ENCODE measurements at places on chromosomes 3 and 15.

DNA sequence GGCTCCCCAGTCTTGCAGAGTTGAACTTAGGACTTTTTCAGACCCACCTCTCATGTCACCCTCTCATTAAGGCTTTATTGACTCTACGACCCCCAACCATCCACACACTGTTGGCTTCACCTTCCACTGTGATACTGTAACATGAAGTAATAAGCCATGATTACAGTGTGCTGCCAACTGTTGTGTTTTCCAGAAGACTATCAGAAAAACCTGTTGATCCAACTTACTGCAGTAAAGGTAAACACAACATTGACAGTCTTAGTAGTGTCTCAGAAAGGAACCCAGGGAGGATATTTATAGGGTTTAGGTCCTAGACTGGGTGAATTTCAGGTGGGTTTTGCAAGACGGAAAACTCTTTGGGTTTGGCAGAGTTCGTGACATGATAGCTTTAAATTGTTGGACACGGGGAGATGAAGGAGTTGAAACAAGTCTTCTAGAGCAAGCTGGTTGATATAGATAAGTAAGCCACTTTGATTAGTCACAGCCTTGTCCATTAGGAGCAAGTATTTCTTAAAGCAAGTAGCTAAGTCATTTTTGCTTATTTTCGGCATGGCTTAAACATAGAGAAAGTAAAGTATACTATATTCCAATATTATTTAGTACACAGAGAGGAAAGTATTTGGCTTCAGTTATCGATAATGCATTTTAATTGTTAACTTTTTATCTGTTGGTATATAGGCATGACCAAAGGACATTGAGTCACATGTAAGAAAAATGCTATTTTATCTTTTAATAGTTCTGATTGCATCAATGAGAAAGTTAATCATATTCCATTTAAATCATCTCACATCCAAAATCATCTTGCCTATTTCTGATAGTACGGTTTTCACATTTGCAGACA lies 2.4 kb upstream of the COL6A5 start:
- no peak for DNase-seq

- DNase-seq: no peak
These were observed 71.2 kb downstream of the ARHGAP31 start for GRCh38 chr3:119365418-119365817.

GRCh38 chr3:45145681-45146614 lies at the start of gene CDCP1:
Gene CDCP1, minus strand, starts transcription at chr3:45146378. Its CDS starts 91 bp downstream, at chr3:45146287.
- no peak for DNase-seq

- no peak for DNase-seq
These were observed 17.0 kb downstream of the ZNF280D start for GRCh38 chr15:56716334-56716733.

- DNase-seq: no peak
These were observed 96.0 kb downstream of the CCNL1 start for GRCh38 chr3:157063926-157064325.

- DNase-seq: no peak
These were observed 350.0 kb upstream of the BCHE start for GRCh38 chr3:166187237-166187636.

DNA sequence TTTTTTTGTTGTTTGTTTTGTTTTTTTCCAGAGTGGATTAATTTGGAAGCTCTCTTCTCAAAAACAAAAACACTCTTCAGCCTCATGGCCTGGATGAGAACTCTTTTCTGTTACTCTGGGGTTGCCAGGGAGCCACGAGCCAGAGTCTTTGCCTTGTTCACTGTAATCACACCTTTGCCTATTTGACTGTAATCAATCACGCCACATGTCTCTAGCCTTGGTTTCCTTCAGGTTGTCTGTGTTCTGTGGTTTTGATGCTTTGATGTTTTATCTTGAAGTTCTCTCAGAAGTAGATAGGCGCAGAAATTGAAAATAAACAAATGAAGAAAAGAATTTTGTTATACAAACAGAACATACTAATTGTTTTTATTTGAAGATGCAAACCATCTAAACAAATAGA lies 62.3 kb upstream of the IGF1R start:
- DNase-seq: no peak

DNA sequence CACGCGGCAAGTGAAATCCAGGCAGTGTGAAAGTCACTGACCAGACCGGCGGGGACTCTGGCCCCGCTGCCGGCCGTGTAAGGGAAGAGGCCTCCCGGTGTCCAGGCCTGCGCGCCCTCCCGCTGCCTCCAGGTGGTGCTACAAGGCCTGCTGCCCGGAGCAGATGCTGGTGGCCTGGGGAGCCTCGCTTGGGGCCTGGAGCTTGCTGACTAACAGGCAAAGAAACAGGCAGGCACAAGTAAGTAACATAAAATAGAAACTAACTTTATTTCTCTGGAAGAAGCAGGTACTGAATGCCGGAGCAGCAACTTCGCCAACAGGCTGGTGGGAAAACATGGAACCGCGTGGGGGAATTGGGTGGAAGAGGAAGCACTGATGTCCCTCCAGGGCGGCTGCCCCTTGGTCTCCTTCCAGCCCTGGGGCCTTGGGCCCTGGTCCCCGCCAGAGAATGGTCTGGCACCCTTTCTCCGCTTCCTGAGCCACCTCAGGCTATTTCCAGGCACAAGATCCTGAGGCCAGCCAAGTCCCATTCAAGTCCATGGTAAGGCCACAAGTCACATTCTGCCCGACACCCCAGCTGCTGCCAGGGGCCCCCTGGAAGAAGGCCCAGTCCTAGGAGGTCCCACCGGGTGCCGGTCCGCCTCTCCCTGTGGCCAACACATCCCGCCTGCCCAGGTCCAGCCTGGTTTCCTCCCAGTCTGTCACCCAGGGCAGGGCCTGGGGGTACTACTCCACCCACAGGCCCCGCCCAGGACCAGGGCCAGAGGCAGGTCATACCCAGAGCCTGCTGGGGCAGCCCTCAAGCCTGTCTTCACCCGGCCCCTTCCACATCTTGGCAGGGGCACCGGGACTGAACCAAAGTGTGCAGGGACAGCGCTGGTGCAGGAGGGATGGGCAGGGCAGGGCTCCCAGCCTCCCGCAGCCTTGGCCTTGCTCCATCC lies 45.0 kb downstream of the TNK2 start:
- peak; percentile 89 for DNase-seq

DNA sequence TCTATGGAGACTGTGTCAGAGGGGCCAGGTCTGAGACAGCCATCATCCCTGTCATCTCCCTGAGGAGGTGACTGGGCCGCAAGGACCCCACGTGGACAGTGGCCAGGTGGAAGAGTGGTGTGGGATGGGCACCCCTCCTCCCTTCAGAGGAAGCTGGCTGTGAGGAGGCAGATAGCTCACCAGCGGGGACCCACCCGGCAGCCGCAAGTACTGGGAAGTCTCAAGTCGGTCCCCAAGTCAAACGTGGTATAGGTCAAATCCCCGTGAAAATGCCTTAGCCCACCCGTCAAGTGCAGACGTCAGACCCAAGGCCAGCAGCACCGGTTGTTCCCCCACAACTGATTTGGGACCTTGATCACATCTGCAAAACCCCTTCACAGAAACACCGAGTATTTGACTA lies 12.3 kb upstream of the KLF13 start:
- DNase-seq: no peak

- DNase-seq: no peak
These were observed 389.3 kb downstream of the TBL1XR1 start for GRCh38 chr3:176807938-176808337.

- DNase-seq: peak; percentile 36
These were observed 4.3 kb downstream of the IRAK2 start for GRCh38 chr3:10169000-10169496.

- peak; percentile 98 for DNase-seq
These were observed 85.3 kb upstream of the LIMD1 start for GRCh38 chr3:45509038-45509767.

GRCh38 chr15:60905587-60905986 lies 323.5 kb downstream of the RORA start:
- no peak for DNase-seq

GRCh38 chr3:24166515-24166914 lies 221.4 kb downstream of the NR1D2 start:
- DNase-seq: no peak

DNA sequence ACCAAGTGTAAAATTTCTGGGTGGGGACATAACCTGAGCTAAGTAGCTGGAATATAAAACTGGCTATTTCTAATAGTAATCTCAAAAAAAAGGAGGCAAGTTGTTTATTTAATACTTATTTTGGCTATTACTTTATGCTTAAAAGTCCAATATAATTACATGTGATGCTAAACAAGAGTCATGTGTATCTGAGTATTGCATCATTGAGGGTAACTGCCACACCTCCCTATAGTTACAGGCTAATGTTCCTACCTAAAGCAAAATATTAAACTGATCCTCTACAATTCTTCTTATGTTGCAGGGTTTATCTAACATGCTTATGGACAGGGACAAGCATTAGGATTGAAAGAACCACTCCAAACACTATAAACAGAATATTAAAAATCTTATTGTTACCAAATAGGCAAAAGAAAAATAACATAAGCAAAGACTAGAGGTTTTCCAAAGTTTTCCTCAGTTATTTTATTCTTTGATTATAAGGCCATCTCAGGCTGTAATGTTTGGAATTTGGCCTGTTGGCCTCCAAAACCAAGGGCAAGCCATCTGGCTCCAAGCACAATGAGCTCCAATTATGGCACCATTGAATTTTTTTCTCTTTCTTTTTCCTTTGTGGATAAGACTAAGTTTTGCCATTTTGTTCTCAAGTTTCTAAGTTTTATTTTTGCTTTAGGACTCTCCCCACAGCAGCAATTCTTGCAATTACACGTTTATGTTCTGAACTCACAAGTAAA lies 75.8 kb upstream of the ABI3BP start:
- no peak for DNase-seq

DNA sequence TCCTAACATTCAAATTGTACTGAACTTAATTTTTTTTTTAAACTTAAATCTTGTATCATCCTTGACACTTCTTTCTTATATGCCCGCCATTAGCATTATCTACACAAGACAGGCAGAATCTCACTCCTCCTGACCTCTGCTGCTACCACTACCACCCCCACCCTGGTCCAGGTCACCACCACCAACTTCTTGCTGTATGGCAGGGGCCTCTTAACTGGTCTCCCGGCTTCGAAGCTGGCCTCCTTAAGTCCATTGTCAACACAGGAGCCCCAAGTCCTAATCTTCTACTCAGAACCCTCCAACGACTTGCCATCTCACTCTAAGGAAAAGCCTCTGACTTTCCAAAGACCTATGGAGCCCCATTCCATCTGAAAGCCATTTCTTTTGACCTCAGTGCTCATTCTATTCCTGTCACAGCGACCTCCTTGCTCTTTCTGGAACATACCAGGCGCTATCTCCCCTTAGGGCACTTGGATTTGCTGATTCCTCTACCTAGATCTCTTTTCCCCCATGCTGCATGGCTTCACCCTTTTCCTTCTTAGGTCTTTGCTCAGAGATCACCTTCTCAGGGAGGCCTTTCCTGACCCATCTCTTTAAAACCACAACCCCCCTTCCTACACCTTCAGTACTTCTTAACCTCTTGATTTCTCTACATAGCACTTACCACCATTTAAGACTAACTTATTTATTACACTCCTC lies 2.6 kb downstream of the PRC1 start:
- no peak for DNase-seq

DNA sequence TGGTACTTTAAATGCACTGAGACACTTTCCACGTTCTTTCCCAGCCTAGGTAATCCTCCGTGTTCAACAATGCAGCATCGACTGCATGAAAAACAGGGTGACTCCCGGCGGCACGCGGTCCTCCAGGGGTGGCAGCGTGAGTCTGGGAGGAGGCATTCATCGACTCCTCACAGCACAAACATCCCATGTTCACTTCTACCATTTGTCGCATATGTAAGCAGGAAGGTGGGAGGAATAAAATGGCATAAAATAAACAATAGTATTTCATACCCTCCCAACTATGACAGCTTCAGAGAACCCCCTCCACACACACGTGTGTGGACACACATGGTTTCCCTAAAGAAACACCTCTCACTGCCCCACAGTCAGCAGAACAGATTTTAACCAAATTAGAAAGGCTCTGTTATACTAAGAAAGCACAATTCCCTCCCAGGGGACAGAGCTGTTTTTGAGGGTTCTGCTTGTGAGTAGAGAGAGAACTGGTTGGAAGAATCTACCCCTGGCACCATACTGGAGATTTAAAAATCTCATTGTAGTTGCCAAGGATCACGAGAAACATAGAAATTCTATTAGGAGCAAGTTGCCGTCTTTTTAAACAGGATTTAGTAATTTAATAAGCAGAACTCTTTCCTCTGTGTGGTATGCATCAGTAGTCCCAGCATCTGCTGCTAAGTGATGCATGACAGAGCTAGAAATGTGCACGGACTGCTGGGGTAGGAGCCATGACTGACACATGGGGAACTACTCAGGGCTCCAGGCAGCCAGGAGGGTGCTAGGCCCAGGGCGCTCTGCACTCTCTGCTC lies 6.0 kb downstream of the FAM43A start:
- no peak for DNase-seq

DNA sequence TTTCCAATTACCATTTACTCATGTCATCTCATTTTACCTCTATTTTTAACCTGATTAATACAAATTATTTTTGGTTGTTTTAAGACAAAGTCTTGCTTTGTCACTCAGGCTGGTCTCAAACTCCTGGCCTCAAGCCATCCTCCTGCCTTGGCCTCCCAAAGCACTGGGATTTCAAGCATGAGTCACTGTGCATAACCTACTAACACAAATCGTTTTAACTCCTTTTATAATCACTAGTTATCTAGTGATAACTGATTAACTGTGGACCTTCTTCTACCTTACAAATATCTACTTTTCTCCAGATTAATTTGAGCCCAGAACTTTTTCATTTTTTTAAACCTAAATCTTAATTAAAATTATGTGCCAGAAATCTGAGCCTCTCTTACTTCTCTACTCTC lies 4.6 kb downstream of the ATP13A3 start:
- peak; percentile 63 for DNase-seq

GRCh38 chr3:184378651-184379357 lies 797 bp upstream of the THPO start:
- DNase-seq: no peak

GRCh38 chr3:124621498-124621897 lies 108.8 kb upstream of the UMPS start:
- no peak for DNase-seq

DNA sequence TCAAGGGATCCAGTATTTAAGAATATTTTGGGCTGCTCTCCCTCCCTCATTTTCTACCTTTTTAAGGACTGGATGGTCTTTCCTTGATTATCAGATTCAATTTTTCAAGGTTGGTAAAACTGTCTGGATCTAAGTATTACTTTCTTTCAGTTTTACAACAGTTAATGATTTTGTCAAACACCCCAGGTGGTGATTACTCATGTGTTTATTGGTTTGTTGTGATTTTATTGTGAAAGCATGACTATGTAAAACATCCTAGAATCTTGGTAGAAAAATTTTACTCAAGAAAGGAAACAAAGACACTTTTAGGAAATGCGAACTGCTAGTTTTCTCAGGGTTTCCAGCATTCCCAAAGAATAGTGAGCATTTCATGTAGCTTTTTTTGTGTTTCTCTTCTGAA lies 7.3 kb downstream of the GTF2E1 start:
- DNase-seq: no peak

DNA sequence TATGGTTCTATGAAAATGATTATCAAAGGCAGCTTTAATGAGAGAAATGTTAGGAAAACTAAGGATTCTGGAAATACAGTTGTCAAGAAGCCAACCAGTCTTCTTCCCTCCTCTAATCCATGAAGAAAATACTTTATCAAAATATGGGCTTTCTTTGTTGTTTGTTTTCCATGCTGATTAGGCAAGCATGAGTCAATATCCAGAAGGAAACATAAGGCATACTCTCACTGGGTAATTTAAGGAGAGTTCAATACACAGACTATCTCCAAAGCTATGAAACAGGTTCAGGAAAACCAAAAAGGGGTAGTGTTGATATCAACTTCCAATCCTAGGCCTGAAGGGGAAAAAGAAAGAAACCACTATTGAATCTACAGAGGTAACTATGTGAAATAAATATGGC lies 68.7 kb upstream of the CMC1 start:
- no peak for DNase-seq

- no peak for DNase-seq
These were observed 9.2 kb downstream of the ACAA1 start for GRCh38 chr3:38127611-38128302.

All from ELR (cell line).